ENCODE measurements at places on chromosomes 5 and 9. TPM values are rescaled to one million over a fixed set of nuclear protein-coding genes. Genes with fewer than 3 reads are reported as not detected.

Gene PDE6A
- not detected for total RNA-seq

Gene NR4A3
- not detected for total RNA-seq

Gene SPAAR
- total RNA-seq, result not detected

DNA sequence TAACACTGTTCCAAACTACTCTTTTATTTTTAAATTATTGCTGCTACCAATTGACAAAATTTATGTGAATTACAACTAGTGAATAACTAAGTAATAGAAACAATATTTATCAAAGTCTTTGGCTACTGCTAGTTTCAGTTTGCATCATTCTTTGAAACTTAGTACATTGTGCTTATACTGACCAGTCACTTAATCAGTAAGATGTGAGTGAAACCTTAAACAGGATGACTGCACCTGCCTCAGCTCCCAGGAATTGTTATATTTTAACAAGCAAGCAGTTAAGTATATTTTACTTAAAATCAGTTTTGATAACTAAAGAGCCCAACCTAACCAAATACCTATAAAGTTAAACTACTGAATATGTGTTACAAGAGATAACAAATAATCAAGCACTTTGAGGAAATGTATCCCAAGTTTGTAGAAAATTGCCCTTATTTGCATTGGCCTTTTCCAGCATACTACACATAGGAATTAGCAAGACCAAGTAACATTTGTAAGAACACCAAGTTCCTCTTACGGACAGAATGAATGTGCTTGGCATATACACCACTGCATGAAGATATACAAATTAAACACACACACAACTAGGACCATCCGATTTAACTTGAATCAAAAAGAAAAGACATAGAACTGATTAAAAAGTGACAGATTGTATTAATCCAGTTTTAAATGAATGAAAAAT, 545.5 kb upstream of the DAB2 start:
- DNase-seq, result no peak
- H3K27me3 ChIP-seq, result no peaks in the 10 kb centered on the region
- no peak overlapping the region for H3K27ac ChIP-seq

GRCh38 chr5:1354576-1354975, 9.7 kb upstream of the CLPTM1L start:
- H3K27me3 ChIP-seq, result peaks cover 80% of the 10 kb centered on the region
- no peaks in the 10 kb centered on the region for H3K4me1 ChIP-seq
- H3K4me3 ChIP-seq, result no peak overlapping the region
- no peak overlapping the region for H3K27ac ChIP-seq
- H3K36me3 ChIP-seq, result no peaks in the 10 kb centered on the region
- DNase-seq, result no peak

- no peak overlapping the region for H3K27ac ChIP-seq
- H3K4me3 ChIP-seq, result no peak overlapping the region
- no peak for DNase-seq
- peaks cover 68% of the 10 kb centered on the region for H3K36me3 ChIP-seq
- H3K27me3 ChIP-seq, result no peaks in the 10 kb centered on the region
Observed at GRCh38 chr9:127559247-127559680, 52.8 kb upstream of the STXBP1 start.

DNA sequence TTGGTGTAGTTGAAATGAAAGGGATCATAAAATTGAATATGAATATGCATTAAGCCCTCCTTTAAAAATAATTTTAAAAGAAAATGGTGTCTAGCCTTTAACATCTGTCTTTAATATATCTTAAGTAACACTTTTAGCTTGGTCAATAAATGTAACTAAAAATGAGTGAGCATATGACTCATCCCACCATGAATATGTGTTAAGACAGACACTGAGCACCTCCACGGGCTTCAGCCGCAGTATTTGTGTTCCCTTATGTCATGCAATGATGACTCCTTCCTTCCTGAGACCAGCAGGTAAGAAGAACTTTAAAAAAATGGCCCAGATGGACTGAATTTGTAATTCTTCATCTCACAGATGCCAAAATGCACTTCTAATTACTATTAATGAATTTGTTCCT, 563.2 kb downstream of the NR2F1-AS1 start:
- H3K27me3 ChIP-seq, result no peaks in the 10 kb centered on the region
- H3K4me1 ChIP-seq, result peaks cover 9% of the 10 kb centered on the region
- H3K4me3 ChIP-seq, result no peak overlapping the region

GRCh38 chr9:27088981-27089380, 20.0 kb upstream of the TEK start:
- peak overlapping the region; percentile 93 for H3K27ac ChIP-seq
- no peaks in the 10 kb centered on the region for H3K36me3 ChIP-seq
- H3K27me3 ChIP-seq, result no peaks in the 10 kb centered on the region
- DNase-seq, result no peak
- peaks cover 45% of the 10 kb centered on the region for H3K4me1 ChIP-seq

GRCh38 chr5:53017383-53017782, 28.2 kb downstream of the ITGA2 start:
- H3K27ac ChIP-seq, result no peak overlapping the region
- no peaks in the 10 kb centered on the region for H3K36me3 ChIP-seq
- no peak overlapping the region for H3K4me3 ChIP-seq
- peaks cover 31% of the 10 kb centered on the region for H3K4me1 ChIP-seq
- H3K27me3 ChIP-seq, result no peaks in the 10 kb centered on the region

- no peaks in the 10 kb centered on the region for H3K27me3 ChIP-seq
- H3K4me1 ChIP-seq, result peaks cover 28% of the 10 kb centered on the region
- no peak overlapping the region for H3K4me3 ChIP-seq
- no peak for DNase-seq
- H3K36me3 ChIP-seq, result no peaks in the 10 kb centered on the region
- no peak overlapping the region for H3K27ac ChIP-seq
Observed at GRCh38 chr5:148791334-148791667, 35.1 kb upstream of the ADRB2 start.

- DNase-seq, result no peak
- H3K4me3 ChIP-seq, result peak overlapping the region; percentile 60
- no peak overlapping the region for H3K27ac ChIP-seq
- H3K4me1 ChIP-seq, result peaks cover 28% of the 10 kb centered on the region
Observed at GRCh38 chr5:176542596-176543427, 5.6 kb upstream of the RNF44 start.

Gene ADGRD2
- not detected for total RNA-seq

GRCh38 chr5:57277085-57277484, 103.2 kb downstream of the GPBP1 start:
- no peak overlapping the region for H3K27ac ChIP-seq
- H3K27me3 ChIP-seq, result no peaks in the 10 kb centered on the region
- peak; percentile 9 for DNase-seq
- no peaks in the 10 kb centered on the region for H3K4me1 ChIP-seq
- no peak overlapping the region for H3K4me3 ChIP-seq
- H3K36me3 ChIP-seq, result no peaks in the 10 kb centered on the region

Gene SPINK13
- not detected for total RNA-seq

Gene NTRK2
- 0.16 TPM for total RNA-seq

- no peaks in the 10 kb centered on the region for H3K27me3 ChIP-seq
- no peaks in the 10 kb centered on the region for H3K36me3 ChIP-seq
- no peak overlapping the region for H3K4me3 ChIP-seq
- H3K27ac ChIP-seq, result no peak overlapping the region
- no peak for DNase-seq
- no peaks in the 10 kb centered on the region for H3K4me1 ChIP-seq
Observed at GRCh38 chr9:72038408-72038807, 22.0 kb downstream of the C9orf57 start.

GRCh38 chr5:141597814-141598213, 21.0 kb downstream of the DIAPH1 start:
- no peaks in the 10 kb centered on the region for H3K4me1 ChIP-seq
- no peaks in the 10 kb centered on the region for H3K27me3 ChIP-seq
- H3K27ac ChIP-seq, result no peak overlapping the region
- no peak for DNase-seq

GRCh38 chr5:144913661-144914060, 743.0 kb downstream of the KCTD16 start:
- H3K27me3 ChIP-seq, result no peaks in the 10 kb centered on the region
- DNase-seq, result no peak
- no peaks in the 10 kb centered on the region for H3K4me1 ChIP-seq
- H3K4me3 ChIP-seq, result no peak overlapping the region

DNA sequence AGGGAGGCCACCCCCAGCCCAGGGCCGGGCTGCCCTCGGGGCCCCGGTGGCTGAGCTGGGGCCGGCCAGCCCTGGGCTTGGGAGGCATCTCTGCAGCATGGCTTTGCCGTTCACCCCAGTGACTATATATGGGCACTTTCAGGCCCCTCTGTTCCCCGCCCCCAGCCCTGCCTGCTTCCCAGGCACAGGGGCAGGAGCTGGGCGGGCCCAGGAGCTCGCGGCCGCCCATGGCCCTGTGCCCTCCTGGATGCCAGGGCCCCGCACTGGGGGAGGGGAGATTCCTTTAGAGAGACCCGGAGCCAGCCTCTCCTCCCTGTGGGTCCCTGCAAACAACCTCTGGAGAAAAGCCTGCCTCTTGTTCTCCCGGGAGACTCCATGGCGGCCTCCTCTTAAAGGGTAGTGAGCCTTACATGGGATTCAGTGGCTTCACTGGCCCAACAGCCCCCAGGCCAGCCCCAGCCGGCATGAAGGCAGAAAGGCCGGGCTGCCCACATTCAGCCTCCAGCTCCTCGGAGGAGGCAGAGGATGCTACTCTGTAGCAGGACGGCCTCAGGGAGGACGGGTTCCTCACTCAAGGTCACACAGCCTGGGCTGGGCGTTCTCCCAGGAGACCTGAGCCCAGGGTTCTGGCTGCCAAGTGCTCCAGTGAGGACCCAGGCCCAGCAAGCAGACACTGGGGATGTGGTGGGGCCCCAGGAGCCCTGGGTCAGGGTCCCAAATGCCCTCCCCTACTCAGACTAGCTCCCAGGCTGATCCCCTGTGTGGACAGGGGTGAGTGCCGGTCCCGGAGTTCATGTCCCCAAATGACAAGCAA, 4.1 kb downstream of the NACC2 start:
- H3K4me3 ChIP-seq, result no peak overlapping the region
- no peak overlapping the region for H3K27ac ChIP-seq
- peaks cover 36% of the 10 kb centered on the region for H3K4me1 ChIP-seq
- no peaks in the 10 kb centered on the region for H3K27me3 ChIP-seq

DNA sequence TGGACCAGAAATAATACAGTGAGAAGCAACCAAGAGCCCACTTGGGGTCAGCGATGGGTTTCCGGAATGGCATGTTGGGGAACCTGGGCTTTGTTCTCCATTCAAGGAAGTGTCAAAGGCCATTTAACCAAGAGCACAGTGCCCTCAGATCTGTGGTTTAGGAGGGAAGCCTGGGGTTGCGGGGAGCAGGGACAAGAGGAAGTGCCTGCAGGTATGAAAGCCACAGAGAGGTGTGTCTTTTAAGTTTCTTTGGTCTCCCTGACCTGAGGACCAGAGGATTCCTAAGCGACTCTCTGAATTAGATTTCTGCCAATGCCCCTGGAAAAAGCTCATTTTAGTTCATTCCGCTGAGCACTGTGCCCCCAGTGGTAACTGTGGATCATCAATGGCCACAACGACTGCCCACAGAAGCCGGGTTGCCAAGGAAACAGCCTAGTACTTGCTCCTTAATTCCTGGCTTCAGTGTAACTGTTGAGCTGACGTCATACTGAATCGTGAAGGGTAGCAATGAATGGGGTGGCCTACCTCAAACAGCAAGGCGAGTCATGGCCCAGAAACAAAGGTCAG, 107.3 kb upstream of the SPIN1 start:
- no peak overlapping the region for H3K4me3 ChIP-seq
- H3K27ac ChIP-seq, result peak overlapping the region; percentile 19
- H3K36me3 ChIP-seq, result no peaks in the 10 kb centered on the region
- DNase-seq, result peak; percentile 23

Gene BTNL3
- not detected for total RNA-seq

DNA sequence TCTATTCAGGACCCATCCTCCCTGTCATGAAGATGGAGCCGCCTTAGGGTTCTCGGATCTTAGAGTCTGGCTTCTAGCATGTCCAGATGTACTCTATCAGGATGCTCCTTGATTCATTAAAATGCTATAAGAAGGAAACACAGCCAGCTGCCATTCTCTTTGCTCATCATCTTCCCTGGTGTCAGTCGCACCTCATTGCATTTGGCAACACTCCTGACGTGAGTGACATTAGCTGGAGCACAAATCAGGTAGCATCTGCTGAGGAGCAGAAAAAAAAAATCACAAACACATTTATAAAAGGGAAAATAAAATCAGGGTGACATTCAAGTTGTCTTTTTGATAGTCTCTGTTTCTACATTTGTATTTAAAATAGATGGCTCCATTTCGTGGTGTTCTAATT, 226.1 kb upstream of the NMUR2 start:
- H3K27me3 ChIP-seq, result no peaks in the 10 kb centered on the region
- H3K27ac ChIP-seq, result no peak overlapping the region
- no peaks in the 10 kb centered on the region for H3K36me3 ChIP-seq
- no peak overlapping the region for H3K4me3 ChIP-seq
- no peaks in the 10 kb centered on the region for H3K4me1 ChIP-seq
- DNase-seq, result no peak

- no peaks in the 10 kb centered on the region for H3K4me1 ChIP-seq
- H3K27me3 ChIP-seq, result peaks cover 35% of the 10 kb centered on the region
- no peak overlapping the region for H3K27ac ChIP-seq
Observed at GRCh38 chr5:170011751-170012150, 31.5 kb upstream of the INSYN2B start.

- peaks cover 24% of the 10 kb centered on the region for H3K27me3 ChIP-seq
- H3K4me3 ChIP-seq, result no peak overlapping the region
- DNase-seq, result no peak
- H3K4me1 ChIP-seq, result no peaks in the 10 kb centered on the region
- H3K36me3 ChIP-seq, result no peaks in the 10 kb centered on the region
- no peak overlapping the region for H3K27ac ChIP-seq
Observed at GRCh38 chr5:1666221-1666620, 133.4 kb downstream of the MRPL36 start.

DNA sequence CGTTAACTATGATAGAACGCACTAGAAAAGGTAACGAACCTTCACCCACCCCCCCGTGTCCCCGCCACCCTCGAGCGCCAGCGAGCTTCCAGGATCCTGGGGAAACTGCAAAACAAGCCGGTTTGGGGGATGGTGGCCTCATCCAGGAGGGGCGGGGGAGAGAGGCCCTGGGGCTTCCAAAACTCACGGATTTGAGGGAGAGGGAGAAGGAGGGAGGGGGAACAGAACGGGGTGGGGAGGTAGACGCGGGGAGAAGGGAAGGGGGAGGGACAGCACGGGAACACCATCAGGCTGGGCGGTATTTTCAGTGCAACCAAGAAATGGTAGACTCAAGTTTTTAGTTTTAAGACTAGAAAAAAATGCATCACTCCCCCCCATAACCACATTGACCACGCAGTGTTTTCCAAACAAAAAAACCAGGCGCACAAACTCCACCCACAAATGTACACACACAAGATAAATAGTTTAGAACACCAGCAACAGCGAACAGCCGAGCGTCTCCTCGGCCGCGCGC, 1.4 kb downstream of the NRARP start:
- H3K36me3 ChIP-seq, result no peaks in the 10 kb centered on the region
- H3K27ac ChIP-seq, result no peak overlapping the region
- H3K4me1 ChIP-seq, result peaks cover 23% of the 10 kb centered on the region
- DNase-seq, result peak; percentile 54
- peaks cover 38% of the 10 kb centered on the region for H3K27me3 ChIP-seq
- H3K4me3 ChIP-seq, result peak overlapping the region; percentile 27

Data from SJSA1 (cell line).